ENCODE measurements at places on chromosomes 3 and 15. TPM values are rescaled to one million over a fixed set of nuclear protein-coding genes. Genes with fewer than 3 reads are reported as not detected.

DNA sequence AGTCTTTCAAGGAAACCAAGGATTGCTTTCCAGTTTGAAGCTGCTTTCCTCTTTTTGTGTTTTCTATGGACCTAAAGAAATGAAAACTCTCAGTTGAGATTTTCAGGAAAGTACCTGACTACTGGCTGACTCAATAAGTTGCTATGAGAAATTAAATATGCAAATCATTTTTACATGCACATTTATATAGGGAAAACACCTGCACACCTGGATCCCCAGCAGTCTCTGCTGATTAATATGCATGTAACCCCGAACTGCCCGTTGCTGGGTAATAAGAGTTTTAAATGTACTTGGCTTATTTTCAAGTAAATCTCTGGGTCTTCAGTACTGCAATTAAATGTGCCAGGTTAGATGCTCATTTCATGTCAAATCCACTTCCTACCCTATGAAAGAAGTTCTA is 77.2 kb downstream of the KBTBD8 start:
- DNase-seq = no peak

DNA sequence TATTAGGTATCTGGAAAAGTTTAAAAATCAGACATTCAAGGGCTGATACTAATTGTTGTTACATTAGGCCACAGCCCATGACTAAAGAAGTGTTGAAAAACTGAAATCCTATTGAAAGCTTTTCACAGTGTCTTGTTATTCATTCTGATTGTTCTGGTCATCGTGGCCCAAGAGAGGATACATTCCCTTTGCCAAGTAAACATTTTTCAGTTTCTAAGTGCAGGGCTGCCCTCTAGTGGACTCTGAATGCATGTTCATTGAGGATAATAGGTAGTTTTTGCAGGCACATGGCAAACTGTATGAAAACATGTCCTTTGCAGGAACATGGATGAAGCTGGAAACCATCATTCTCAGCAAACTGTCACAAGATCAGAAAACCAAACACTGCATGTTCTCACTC is 181.1 kb downstream of the MYRIP start:
- no peak for DNase-seq

DNA sequence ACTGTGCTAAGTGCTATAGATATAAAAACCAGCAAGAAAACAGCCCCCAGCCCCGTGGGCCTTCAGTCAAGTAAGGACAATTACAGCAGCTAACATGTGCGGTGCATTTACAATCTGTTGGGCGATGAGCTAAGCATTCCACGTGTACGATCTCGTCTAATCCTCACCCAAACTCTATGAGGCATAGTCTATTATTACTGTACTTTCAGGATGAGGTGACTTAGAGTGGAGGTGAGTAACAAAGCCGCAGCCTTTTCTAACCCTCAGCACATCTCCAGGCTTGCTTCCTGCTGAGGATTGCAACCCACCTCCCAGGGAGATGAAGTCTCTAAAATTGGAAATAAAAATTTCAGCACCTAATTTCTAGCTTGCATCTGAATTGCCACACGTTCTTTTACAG is 53.2 kb upstream of the MCF2L2 start:
- no peak for DNase-seq

DNA sequence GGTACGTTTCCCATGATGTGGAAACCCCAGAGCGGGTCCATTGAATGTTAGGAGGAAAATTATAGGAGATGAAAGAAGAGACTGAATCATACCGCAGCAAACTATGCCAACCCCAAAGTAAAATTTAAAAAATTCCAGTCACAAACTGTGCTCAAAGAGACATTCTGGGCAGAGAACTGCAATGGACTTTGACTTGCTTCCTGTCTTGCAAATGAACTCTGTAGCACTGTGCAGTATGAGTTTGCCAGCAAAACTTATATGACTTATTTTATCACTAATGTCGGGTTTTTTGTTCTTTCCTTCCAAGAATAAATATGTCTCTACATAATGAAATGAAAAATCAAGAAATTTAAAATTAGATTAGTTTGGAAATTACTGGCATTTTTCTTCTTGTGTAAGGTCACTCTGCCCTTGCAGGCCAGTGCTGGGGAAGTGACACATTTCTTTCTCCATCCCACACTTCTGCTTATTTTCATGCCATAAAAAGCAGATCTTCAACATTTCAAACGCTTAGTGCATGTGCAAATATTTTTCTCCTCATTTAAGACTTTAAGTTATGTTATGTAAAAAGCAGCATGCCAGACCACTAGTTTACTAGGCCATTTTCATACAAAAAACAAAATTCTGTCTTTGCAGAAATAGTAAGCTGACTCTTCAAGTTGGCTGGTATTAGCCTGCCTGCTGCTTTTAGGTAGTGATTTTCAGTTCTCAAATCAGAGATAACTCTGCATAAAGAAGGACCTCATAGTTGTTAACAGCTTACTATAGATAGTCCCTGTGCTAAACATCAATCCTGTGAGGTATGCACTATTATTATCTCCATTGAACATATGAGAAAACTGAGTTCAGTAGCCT is 32.2 kb upstream of the SSR3 start:
- DNase-seq = no peak

DNA sequence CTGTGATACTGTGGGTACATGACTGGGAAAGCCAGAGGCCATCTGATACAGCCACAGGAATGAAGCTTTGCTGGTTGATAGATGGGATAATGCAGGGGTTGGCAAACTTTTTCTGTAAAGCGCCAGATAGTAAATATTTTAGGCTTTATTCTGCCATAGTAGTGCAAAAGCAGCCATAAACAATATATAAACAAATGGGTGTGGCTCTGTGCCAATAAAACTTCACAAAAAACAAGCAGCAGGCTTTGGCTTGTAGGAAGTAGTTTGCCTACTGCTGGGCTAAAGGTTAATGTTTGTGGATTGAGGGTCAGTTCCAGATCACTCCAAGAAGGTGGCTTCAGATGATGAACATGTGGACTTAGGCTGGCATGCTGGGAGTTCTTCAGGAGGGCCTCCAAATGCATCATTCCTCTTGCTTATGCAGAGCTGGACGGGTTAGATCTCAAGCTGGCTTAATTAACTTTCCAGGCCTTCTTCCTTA is 305.7 kb downstream of the RPLP1 start:
- no peak for DNase-seq

GRCh38 chr15:30929064-30929669 is 25.5 kb downstream of the FAN1 start:
- no peak for DNase-seq

- DNase-seq = no peak
Observed at GRCh38 chr3:149019580-149019979, 28.2 kb downstream of the GYG1 start.

DNA sequence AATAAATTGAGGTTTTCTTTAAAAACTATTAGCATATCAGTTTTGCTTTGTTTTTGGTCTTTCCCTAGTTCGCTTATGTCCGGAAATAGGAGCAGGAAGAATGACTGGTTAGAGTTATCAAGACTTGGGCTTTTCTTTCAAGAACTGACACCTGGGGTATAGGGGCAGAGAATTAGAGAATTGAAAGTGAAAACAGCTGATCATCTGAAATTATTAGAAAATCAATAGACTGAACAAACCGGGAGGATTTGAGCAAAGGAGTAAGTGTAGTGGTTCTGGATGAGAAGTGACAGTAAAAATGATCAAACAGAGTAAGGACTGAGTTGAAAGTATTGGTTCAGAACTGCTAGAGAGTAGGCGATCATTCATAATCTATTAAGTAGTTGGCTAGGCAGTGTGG is 6.0 kb downstream of the MINDY2 start:
- DNase-seq = no peak

GRCh38 chr15:85771271-85771670 is 23.5 kb downstream of the KLHL25 start:
- DNase-seq = no peak

GRCh38 chr15:32716216-32716914 is 1.4 kb upstream of the GREM1 start:
- no peak for DNase-seq

DNA sequence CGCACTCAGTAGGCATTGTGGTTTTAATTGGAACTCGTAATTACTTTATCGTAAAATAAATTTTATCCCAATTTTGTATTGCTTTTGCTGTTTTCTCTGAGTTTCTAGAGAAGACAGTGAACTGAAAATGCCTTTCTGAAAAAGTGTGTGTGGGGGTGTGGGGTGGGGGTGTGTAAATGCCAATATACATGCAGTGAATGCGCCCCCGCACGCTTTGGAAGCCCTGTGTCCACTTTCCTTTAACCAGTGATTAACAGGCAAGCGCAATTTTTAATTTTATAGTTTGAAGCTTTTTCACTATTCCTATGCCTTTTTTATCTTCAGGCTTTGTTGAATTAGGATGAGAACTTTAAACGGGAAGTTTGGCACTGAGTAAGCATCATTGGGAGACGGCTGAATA is 47.4 kb upstream of the GMNC start:
- DNase-seq = no peak

DNA sequence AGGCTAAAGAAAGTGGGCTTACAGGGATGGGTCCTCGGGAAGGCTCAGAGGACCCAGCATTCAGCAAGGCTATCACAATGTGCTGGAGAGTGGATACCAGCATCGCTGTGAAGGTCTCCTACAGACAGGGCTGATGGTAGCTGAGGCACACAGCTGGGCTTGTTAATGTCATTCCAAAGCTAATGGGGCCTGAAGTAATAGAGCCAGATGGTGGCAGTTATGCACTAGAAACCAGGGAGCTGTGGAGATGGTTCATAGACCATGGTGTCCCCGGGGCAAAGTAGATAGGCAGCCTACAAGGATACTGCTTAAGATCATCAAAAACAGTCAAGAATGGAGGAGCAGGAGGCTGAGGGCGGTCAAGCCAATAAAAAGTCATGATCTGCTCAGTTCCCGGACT is 24.8 kb upstream of the BOC start:
- DNase-seq = no peak

DNA sequence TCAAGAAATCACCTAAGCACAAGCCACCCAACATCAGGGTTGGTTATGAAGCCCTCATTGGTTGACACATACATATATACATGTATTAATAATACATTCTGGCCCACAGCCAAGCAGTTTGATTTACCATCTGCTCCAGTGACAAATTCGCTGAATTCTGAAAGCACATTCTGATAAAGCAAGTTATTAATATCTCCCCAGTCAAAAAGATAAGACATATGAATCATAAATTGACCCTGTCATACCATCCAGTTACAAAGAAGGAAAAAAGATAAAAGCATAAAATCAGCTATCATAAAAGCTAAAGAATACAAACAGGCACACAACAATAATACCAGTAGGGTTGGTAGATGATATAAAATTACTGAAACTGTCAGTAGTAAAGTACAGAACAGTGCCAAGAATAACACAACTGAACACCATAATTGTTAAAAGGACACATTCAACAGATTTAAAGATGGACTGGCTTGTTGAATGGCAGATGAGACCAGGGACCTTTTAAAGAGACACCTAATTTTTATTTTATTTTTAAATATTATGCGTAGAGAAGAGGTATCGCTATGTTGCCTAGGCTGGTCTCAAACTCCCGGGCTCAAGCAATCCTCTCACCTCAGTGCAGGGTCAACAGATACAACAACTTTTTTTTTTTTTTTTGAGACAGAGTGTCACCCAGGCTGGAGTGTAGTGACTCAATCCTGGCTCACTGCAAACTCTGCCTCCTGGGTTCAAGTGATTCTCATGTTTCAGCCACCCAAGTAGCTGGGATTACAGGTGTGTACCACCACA is 7.7 kb downstream of the SNX4 start:
- no peak for DNase-seq

DNA sequence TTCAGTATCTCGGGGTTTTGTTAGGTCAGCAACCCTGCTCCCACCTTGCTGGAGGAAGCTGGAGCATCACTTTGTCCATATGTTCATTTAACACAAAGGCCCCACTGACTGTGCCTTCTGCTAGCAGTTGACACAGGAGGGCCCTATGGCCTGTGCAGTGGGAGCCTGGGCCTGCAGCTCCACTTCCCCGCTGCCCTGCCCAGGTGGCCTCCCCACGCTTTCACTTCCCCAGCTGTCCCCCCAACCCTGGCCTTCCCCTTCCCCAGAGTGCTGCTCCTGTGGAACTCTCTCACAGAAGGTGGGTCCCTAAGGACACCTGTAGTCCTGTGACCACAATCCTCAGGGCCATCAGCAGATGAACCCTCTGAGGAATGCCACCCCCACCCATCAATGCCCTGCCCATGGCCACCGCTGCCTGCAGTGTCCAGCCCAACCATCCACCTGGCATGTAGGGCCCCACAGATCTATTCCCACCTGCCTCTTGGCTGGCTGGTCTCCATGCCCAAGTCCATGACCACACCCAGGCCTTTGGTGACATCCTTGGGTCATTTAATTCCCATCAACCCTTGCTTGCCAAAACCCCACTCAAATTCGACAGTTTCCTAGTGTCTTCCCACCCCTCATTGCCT is 13.5 kb downstream of the TBC1D21 start:
- no peak for DNase-seq

GRCh38 chr3:129867506-129868124 is 25.9 kb downstream of the TMCC1 start:
- DNase-seq = no peak

DNA sequence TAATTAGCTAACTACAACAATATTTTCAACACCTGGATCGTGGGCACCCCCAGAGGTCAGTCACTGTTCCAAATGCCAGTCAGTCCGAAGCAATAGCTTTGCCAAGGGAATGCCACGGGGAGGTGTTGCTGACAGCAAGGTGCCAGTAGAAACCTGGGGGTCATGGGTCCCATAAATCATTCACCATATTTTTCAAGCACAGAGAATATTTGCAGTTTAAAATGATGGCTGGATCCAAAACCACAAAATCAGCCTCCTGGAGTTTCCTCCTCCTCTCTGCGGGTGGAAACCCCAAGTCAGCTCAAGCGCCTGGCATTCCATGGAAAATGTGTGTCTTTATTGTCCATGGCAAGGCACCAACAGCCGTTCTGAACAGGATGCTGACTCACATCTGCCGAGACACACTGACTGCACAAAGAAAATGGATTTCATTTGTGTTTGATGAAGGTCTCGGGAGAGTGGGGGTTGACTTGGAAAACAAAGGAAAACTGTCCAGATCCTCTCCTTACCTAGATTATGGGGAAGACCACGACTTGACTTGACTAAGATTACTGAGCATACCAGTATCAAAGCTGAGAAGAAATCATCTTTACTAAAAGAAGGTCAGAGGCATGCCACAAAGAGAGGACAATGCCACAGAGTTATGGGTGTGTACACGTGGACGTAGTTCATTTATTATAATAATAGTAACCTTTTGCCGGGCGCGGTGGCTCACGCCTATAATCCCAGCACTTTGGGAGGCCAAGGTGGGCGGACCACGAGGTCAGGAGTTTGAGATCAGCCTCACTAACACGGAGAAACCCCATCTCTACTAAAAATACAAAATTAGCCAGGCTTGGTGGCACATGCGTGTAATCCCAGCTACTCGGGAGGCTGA is 26.4 kb downstream of the ANXA2 start:
- peak; percentile 88 for DNase-seq

DNA sequence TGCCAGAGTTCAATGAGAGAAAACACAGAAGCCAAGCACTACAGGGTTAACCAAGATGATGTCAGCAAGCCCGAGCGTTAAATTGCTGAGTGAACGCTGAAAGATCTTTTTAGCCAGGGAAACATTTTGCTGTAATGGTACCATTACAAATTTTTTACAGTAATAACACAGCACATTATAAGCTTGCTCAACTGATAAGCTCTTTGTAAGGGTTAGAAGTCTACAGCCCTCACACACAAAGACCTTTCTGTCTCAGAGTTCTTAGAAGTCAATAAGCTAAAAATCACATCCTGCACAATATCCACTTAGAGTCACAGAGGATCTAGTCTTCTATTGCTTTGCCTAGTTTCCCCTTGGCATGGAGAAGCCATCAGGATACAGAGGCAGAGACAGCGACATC is 29.9 kb downstream of the CHSY1 start:
- no peak for DNase-seq

Gene CLRN1
- not detected for total RNA-seq

Gene CX3CR1
- total RNA-seq = 0.97 TPM

Gene RYK
- 76.3 TPM for total RNA-seq

Gene MST1
- 83.4 TPM for total RNA-seq

Gene REC114
- total RNA-seq = not detected

Gene AADACL2
- total RNA-seq = 33.5 TPM

Gene NOX5
- total RNA-seq = 1.6 TPM
